Stimulated activated CD8-positive, alpha-beta memory T cell treated with anti-CD3 and anti-CD28 coated beads, Interleukin-4, amount 100 ng/mL, for 4 hours (primary cell): ENCODE measurements at places on chromosomes 5 and 9.

GRCh38 chr9:93119703-93119952 is 14.4 kb downstream of the NINJ1 start:
- no peak for DNase-seq

DNA sequence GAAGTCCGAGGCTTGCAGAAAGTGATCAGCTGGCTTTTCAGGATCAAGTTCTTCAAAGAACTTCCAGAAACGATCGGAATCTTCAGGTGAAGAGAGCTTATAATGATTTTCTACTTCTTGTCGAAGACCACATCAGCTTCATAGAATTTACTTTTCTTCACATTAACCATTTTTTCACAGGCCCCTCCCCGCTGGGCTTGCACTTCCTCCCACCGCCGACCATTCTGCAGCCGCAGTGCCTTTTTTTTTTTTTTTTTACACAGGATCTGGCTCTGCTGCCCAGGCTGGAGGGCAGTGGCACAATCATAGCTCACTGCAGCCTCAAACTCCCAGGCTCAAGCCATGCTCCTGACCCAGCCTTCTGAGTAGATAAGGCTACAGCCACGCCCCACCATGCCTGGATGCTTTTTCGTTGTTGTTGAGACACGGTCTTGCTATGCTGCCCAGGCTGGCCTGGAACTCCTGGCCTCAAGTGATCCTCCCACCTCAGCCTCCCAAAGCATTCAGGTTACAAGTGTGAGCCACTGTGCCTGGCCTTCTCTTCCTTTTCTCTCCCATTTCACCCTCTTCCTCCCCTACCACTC is 15.3 kb upstream of the RNF130 start:
- DNase-seq = no peak

DNA sequence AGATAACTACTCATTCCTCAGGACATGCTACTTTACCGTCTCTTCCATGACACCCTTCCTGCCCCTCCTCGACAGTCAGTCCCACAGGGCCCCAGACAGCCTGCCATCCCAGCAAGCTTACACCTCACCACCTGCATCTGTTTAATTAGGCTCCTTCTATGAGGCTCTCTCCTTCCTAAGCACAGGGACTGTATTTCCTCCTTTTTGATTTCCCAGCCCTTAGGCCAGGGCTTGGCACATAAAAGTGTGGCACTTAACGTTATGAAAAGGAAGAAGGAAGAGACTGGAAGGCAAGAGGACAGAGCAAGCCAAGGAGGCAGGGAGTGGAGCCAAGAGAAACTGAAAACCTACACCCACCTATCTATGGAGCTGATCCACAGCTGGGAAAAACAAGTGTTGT is 146.8 kb downstream of the SIL1 start:
- no peak for DNase-seq

GRCh38 chr5:56813302-56813701 is 2.0 kb upstream of the MAP3K1 start:
- no peak for DNase-seq

- DNase-seq = no peak
These were observed 41.2 kb downstream of the THBS4 start for GRCh38 chr5:80076131-80077050.

DNA sequence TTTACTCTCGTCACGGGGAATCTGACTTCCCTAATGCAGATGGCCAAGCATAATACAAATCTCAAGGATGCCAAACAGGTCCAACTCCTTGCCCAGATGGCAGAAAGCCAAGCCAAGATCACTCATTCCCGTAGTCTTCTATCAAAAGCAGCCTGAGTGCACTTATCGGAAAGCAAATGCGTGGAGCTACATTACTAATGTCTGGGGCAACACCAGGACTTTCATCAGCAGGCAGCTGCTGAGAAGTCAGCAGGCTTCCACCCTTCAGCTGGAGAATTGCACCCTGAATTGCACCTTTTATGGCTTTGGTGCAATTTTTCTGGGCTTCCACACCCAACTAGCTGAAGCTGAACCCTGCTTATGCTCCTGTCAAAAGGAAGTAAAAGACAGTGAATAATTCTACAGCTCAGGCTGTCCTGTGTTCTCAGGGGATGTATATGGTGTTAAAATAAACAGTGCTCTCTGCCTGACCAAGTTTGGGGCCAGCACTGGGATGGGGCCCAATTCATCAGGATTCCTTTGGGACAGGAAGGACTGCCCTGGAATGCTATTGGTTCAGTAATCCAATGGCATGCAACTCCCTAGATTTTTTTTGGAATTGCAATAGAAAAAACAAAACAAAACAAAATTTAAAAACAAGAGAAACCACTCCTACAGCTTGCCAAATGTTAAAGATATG is 92.6 kb downstream of the DPYSL3 start:
- DNase-seq = no peak

- no peak for DNase-seq
These were observed 14.3 kb downstream of the IL5 start for GRCh38 chr5:132528866-132529634.

DNA sequence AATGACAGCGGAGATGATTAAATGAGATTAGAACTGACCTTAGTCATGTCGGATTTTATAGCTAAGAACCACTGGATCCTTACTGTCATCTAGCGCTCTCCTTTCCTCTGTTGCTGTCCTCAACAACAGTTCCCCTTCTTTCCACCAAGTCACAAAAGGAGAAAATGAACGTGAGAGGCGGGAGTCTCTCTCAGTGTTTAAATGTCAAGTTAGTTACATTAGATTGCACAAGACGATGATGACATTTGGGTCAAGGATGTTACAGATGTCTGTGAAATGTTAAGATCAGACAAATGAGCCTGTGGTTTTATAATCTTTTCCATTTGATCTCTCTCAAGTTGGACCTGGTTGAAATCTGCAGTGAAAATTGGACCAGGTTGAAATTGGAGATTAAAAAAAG is 53.5 kb downstream of the FBXO38 start:
- DNase-seq = no peak

DNA sequence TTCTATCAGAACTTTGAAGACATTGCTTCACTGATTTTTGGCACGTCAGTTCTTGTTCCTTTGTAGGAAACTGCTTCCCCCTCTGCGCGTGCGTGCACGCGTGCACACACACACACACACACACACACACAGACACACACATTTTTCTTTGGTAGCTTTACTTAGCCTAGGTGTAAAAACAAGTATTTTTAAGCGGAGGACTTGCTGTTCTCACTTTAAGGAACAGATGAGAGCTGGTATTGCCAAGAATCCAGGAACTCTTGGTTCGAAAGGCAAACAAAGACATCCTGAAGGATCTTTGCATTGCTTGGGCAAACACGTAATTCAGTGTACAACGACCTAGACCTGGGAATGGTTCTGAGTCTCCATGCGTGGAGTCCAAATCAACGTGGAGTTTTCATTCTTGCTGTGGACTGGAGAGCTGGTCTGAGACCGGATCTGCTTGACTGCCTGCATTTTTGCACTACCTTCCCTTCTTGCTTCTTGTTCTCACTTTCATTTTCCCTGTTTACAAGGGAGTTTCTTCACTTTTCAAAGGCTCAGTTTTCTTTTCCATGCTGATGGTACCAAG is 8.2 kb downstream of the TMEM268 start:
- no peak for DNase-seq
